ENCODE measurements at places on chromosomes 3 and 15.

DNA sequence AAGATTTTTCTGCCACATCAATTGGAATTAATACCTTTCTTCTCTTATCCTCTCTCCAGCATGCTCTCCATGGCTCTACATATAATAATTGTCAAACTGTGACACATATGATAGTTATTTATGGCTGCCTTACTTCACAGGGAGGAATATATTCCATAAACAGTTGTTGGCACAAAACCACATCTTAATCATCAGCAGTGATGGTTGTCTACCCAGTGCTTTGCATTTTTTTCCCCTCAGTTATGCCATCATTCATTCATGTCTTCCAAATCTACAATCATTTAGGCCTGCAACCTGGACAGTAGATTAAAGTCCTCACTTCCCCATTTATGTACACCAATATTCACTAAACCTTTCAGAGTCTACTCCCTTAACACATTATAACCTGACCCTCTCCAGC lies 107.7 kb downstream of the THRB start:
- DNase-seq: no peak

- no peak for DNase-seq
Measured at GRCh38 chr3:112629425-112629824, 11.5 kb downstream of the CCDC80 start.

DNA sequence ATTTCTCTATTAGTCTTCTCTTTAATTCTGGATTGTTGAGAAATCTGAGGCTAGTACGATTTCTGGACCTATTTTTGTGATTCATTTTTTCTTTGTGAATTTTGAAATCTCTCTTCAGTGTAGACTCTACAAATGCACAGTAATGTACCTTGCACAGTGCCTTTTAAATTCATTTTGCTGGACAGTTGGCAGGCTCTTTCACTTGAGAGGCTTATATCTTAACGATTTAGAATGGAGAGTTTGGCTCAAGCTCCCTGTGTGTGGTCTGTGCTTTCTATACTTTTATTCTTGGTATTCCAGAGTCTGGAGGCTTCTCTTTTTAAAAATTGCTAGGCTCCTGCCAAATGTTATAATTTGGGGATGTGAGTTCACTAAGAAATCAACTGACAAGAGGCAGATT lies 8.8 kb downstream of the CRYBG3 start:
- no peak for DNase-seq

DNA sequence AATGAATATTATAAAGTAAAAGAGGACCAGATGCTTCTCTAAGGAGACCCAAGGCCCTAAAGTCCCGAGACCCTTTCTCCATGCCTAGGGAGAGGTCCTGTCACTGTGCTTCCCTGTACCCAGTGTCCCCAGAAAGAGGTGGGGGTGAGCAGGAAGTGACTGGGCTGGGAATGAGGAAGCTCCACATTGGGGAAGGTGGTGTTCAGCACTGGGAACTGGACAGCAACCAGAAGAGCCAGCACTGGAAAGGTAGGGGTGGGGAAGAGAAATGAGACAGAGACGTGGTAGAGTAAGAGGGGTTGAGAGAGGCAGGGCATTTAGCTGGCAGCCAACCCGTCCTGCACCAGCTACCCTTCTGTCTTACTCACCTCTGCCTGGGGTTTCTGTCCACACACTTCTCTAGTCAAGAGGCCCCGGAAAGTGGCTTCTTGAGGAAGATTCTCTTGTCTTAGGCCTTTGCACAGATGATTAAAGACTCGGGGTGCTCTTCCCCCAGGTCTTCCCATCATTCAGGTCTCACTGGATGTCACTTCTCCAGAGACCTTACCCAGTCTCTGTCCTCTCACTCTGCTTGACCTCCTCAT lies 12.2 kb downstream of the RRP9 start:
- no peak for DNase-seq

- DNase-seq: peak; percentile 56
Measured at GRCh38 chr15:85010386-85011159, 28.9 kb downstream of the PDE8A start.

DNA sequence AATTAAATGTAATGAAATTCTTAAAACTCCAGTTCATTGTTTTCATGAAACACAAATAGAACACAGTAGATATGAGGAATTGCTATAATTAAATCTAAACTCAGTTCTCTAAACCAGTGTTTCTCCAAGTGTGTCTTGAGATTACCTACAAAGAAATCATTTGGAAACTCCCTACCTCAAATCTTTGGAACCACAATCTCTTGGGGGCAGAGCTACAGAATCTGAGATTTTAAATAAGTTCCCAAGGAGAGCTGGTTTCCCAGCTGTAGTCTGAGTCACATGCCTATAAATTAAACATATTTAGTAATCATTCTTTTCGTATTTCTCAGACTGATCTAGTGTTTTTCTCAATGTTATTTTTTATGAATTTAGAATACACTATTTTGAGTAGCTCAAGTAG lies 17.0 kb upstream of the ACTC1 start:
- DNase-seq: no peak

GRCh38 chr15:40847223-40847961 lies 3.5 kb downstream of the SPINT1 start:
- DNase-seq: peak; percentile 70

DNA sequence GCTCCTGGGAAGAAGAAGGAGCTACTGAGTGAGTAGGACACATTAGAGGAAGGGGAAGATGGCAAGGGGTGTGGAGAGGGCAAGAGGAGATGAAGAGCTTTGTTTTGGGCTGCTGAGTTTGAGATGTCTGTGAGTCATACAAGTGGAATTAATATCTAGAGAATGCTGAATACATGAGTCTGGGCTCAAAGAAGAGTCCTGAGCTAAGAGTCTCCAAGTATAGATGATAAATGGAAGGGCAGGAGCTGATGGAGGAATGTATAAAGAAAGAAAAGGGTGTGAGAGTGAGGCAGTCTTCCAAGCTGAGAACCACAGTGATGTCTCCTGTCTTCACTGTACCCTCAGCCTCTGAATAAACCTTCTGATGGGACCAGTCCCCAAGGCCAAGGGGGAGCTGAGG lies 205.5 kb upstream of the MRPL3 start:
- no peak for DNase-seq

GRCh38 chr3:168850109-168850508 lies 754.4 kb upstream of the GOLIM4 start:
- no peak for DNase-seq

- no peak for DNase-seq
Measured at GRCh38 chr3:7106635-7107034, 245.7 kb downstream of the GRM7 start.

DNA sequence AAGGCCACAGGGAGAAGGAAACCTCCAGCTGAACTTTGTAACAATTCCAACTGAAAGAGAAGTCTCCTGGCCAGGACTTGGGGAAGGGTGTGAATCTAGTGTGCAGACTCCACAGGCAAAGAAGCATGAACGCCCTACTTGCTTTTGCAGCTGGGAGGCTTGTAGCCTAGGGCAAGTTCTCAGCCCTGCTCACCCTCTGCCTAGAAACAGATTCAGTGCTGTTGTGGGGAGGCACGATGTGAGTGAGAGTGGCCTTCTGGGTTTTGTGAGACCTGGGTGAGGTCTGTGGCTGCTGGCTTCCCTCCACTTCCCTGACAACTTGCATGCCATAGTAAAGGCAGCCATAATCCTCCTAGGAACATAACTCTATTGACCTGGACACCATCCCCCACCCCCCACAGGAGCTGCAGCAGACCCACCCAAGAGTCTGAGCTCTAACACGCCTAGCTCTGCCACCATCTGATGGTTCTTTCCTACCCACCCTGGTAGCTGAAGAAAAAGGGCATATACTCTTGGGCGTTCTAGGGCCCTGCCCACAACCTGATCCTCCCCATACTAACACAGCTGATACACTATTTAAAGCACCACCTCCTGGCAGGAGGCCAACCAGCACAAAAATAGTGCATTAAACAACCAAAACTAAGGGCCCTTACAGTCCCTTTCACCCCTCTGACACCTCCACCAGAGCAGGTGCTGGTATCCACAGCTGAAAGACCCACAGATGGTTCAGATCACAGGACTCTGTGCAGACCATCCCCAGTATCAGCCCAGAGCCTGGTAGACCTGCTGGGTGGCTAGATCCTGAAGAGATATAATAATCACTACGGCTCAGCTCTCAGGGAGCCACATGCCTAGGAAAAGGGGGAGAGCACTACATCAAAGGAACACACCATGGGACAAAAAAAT lies 426.5 kb downstream of the IGSF11 start:
- no peak for DNase-seq

DNA sequence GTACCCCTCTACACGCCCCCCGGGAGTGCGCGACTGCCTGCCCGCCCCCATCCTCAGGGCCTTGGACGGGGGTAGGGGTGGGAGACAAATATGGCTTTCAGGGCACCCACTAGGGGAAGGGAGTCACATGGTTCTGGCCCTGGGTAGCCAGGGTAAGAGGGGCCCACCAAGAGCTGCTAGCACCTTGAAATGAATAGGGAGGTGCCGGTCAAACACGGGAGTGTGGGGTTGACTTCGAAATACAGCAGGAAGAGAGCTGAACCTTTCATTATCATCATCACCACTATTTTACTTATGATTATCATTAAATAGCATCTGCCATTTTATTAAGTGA lies 489.1 kb downstream of the MAGI1 start:
- no peak for DNase-seq

GRCh38 chr3:10771486-10772270 lies 44.4 kb upstream of the SLC6A11 start:
- DNase-seq: no peak

- DNase-seq: no peak
Measured at GRCh38 chr3:194259982-194260766, 91.0 kb downstream of the CPN2 start.

- no peak for DNase-seq
Measured at GRCh38 chr3:38347421-38348200, 1.0 kb downstream of the XYLB start.

DNA sequence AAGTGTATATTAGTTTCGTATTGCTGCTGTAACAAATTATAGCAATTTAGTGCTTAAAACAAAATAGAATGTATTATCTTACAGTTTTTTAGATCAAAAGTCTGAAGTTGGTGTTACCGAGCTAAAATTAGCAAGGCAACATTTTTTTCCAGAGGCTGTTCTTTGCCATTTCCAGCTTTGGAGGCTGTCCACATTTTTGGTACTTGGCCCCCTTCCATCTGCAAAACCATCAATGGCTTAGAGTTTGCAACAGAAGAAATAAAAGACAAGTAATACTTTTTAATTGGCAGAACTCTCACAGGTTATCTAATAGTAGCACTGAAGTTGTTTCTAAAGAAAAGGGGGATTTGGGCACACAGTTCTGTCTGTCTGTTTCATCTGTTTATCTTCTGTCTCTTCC lies 1248.5 kb downstream of the ROBO1 start:
- no peak for DNase-seq

DNA sequence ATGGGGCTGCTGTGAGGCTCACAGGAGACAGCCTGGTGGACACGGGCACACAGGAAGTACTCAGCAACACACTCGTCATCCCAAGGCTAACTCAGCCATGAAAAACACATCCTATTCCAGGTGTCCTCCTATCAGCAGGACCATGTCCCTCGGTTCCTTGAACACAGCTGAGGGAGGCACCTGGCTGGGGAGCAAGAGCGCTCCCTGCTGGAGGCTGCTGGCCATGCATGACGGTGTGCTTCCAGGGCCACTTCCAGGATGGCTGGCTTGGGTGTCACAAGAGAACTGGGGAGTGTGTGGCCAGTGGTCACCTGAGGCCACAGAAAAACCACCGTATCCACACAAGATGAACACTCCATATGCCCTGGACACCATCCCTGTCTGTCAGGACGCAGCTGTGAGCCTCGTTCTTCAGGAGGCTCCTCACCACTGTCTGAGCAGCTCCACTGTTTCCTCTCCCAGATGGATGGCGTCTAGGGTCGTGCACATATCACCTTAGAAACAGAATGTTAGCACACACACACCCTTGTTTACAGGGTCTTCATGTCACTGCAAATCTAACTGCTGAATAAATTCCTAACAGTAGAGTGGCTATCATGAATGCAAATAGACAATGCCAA lies 31.0 kb downstream of the POC1A start:
- peak; percentile 11 for DNase-seq

- peak; percentile 40 for DNase-seq
Measured at GRCh38 chr3:194089357-194090177, 46.4 kb upstream of the HES1 start.

DNA sequence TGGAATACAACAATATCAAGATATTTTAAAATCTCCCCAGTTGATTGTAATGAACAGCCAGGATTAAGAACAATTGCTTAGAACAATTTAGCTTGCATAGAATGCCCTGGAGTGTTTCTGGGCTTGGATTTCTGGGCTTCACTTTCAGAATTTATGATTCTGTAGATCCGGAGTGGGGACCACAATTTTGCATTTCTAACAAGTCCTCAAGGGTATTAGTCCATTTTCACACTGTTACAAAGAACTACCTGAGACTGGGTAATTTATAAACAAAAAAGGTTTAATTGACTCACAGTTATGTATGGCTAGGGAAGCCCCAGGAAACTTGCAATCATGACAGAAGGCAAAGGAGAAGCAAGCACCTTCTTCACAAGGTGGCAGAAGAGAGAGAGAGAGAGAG lies 54.3 kb upstream of the MYRIP start:
- DNase-seq: no peak

GRCh38 chr3:23262766-23263165 lies 59.6 kb downstream of the UBE2E2 start:
- no peak for DNase-seq

GRCh38 chr3:151101270-151101969 lies 16.0 kb downstream of the MED12L start:
- DNase-seq: no peak

DNA sequence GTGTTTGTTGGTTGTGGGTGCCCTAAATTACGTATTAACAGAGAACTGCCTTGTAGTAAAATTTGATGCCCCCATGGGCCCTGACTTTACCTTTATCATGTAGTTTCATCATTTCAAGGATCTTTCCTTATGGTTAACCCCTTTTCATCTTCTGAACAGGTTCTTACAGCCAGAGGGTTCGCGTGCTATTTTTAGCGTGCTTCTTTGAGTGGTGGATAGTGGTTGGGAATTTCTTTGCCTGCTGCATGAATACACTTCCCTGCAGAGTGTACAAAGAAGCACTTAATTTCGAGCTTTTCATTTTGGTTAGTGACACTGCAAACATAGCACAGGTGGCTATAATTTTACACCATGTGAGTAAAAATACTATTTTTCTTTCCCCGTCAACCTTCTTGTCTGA lies 231.8 kb downstream of the ROBO2 start:
- DNase-seq: no peak

GRCh38 chr3:118587847-118588246 lies 446.8 kb downstream of the IGSF11 start:
- no peak for DNase-seq

- DNase-seq: no peak
Measured at GRCh38 chr15:81356252-81356651, 17.8 kb downstream of the TMC3 start.

Measured in NCI-H1436 (cell line).